ENCODE measurements at places on chromosomes 2 and 18.
A peak's percentile ranks its signal among the peaks of the same experiment; 100 is the strongest.

GRCh38 chr2:161576421-161576820, 47.8 kb upstream of the SLC4A10 start:
- peak; percentile 11 for DNase-seq

- DNase-seq: peak; percentile 80
Measured at GRCh38 chr2:39492095-39492590, 55.1 kb upstream of the MAP4K3 start.

- DNase-seq: no peak
Measured at GRCh38 chr2:139798391-139798790, 1018.2 kb upstream of the NXPH2 start.

DNA sequence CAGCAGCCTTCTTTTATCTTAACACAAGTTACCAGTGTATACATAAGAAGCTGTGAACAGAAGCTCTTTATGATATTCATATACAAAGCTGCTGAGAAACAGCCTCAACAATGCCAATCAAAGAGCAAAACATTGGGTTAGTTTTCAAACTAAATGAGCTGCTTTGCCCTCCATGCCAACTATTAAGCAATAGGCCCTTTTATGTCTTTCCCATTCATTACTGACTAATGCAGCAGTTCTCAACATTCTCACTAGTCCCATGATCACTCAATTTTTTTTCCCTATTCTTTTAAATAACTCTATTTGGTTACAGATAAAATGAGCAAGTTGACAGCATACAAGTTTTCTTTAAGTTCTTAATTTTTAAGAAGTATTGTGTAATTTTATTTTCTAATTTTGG, 57.9 kb upstream of the FRZB start:
- DNase-seq: no peak

DNA sequence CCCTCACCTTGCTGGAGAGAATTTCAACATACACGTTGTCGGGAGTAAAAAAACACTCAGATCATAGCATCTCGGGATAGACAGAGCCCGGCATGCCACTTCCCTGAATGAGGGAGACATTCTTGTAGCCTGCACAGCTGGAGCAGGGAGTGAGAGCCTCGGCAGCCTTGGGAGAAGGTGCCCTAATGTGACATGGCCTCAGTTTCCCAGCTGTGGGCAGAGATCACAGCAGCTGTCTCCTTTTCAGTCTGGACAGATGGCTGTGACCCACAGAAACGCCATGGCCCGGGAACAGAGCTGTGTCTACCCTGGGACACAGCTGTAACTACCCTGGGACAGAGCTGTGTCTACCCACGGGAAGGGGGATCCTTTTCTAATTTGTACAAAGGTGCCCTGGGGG, 55.9 kb downstream of the HS1BP3 start:
- DNase-seq: no peak

All from germinal center (tissue), 1 donor.